ENCODE measurements at places on chromosomes 11 and 22.

DNA sequence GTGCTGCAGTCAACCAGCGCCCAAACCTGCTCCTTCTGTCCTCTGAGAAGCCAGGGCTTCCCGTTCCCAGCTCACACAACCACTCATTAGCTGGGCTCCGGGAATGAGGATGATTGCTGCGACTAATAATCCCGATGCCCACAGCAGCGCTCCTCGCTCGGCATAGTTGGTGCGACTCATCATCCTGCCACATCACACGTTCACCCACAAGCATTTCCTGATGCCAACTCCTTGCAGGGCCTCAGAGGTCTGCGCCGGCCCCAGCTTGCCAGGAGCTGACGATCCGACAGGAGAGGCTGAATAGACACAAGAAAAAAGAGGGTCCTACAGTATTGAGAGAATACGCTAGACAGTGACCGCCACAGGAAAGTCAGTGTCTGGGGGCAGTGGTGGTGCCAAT is 10.6 kb upstream of the CSNK1E start:
- no peak for DNase-seq

- DNase-seq = no peak
Observed at GRCh38 chr22:48432781-48433518, 1394.7 kb downstream of the BRD1 start.

- DNase-seq = no peak
Observed at GRCh38 chr22:49349841-49350381, 477.8 kb downstream of the BRD1 start.

GRCh38 chr11:126646701-126647557 is 291.4 kb downstream of the ST3GAL4 start:
- no peak for DNase-seq

- DNase-seq = no peak
Observed at GRCh38 chr11:81253244-81253643, 1480.4 kb downstream of the FAM181B start.

GRCh38 chr11:108432783-108433182 is 34.5 kb downstream of the C11orf65 start:
- no peak for DNase-seq

GRCh38 chr11:115104851-115105453 is 399.3 kb downstream of the CADM1 start:
- no peak for DNase-seq

GRCh38 chr11:68658661-68659060 is 25.7 kb upstream of the GAL start:
- no peak for DNase-seq

DNA sequence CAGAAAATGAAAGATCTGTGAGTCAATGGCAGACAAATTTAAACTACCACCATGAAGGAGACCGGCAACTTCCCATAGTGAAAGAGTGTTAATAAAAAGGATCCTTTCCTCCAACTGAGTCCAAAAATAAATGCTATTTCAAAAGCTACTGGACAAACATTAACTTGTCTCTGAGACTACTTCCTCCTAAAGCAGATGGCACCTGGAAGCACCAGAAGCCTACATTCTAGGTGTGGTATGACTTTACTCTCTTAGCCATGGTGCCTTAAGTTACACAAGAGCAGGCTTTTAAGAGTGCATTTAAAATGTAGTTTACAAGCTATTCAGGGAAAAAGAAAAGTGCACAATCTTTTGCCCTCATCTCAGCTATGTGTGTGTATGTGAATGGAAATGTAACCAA is 2.5 kb downstream of the ARHGAP32 start:
- DNase-seq = no peak

- no peak for DNase-seq
Observed at GRCh38 chr11:109728056-109728455, 306.1 kb downstream of the C11orf87 start.

All from cerebellar nuclear complex (tissue), 1 donor.